ENCODE measurements at places on chromosomes 4 and X.

DNA sequence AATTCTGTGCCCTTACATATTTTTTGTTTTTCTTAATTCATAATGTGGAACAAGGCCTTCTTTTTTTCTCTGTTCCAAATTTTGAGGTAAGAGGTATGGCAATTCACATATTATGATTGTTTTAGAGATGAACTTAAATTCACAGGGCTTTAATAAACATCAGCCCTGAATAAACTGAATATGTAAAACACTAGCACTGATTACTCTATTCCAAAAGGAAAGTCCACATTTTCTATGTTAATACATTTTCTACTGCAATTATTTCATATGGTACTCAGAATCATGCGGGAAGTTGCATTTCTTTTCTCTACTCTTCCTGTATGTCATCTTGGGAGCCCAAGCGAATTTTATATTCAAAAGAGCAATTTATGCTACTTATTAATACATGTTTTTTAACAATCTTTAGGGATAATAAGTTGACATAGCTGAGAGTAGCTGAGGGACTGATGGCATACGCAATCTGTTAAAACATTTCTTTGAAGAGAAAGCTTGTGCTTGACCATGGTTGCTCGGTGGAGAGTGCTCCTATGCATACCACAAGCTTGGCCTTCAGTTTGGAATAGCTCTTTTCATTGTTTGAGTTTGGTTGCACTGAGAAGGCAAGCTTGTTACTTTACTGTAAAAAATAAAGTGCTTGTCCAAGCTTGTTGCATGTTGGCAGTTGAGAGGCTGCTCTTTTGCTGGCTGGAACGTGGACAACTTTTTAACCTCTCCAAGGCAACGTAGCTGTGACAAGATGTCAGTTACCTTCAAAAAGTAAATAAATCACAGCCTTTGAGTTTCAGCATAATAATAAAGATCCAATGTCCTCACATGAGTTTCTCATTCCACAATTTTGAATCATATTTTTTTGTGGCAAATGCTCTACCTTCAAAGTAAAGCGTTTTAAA is 196.3 kb upstream of the SPRY1 start:
- DNase-seq, result no peak

DNA sequence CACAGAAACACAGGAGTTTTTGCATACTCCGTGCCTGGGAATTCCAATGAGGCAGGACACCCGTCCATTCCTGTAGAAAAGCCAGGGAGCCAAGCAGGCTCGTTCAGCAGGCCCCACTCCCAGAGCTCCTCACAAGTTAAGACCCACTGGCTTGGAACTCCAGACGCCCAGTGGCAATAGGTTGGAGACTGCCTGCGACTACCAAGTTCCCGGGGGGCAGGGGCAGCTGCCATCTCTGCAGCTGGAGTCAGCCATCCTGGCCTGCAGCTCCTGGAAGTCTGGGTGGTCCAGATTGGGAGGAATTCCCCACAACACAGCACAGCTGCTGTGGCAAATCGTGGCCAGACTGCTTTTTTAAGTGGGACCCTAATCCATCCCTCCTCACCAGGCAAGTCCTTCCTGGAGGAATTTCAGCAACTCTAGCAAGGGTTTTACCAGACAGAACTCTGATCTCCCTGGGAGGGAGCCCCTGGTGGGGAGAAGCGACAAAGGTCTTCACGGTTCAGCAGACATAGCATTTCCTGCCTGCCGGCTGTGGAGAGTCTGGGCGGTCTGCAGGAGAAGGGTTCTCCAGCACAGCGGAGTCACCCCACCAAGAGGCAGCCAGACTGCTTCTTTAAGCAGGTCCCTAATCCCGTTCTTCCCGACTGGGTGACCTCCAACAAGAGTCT is 231.9 kb downstream of the STPG2 start:
- no peak for DNase-seq

DNA sequence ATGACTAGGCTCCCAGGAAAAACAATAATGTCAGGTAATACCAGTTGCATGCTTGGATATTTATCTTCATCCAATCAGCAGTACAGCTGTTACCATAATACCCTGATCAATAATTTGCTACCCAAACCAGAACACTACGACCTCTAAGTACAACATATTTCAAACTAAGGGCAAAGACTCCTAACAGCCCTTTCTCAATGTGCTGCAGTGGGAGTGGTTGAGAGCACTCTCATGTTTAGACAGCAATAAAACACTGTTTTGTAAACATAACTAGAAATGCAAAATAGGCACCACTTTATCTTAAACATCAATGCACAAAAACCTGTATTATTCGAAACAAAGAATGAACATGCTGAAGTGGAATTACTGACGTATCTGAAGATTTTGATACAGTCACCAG is 28.9 kb downstream of the PPARGC1A start:
- no peak for DNase-seq

- DNase-seq, result no peak
These were observed 180.5 kb downstream of the ADAMTS3 start for GRCh38 chr4:72388521-72388920.
